A172 (cell line): ENCODE measurements at places on chromosomes 7 and 10. TPM values are rescaled to one million over a fixed set of nuclear protein-coding genes. Genes with fewer than 3 reads are reported as not detected.
A peak's percentile ranks its signal among the peaks of the same experiment; 100 is the strongest.

DNA sequence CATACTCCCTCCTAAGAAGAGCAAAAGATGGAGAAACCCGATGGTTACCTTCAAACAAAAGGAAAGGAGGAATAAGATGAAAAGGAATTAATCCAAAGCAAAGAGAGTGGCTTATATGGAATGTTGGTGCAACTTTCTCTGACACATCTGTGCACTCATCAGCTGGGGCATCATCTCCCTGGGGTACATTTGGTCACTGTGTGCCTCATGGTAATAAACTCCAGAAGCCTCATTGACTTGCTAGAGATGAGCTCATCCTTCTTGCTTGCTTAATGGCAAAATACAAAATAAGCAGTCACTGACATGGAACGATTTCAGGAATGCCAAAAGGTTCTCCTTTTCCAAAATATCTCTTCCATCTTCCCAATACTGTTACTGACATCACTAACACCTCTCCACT, 22.5 kb downstream of the CAV1 start:
- no peak for DNase-seq

DNA sequence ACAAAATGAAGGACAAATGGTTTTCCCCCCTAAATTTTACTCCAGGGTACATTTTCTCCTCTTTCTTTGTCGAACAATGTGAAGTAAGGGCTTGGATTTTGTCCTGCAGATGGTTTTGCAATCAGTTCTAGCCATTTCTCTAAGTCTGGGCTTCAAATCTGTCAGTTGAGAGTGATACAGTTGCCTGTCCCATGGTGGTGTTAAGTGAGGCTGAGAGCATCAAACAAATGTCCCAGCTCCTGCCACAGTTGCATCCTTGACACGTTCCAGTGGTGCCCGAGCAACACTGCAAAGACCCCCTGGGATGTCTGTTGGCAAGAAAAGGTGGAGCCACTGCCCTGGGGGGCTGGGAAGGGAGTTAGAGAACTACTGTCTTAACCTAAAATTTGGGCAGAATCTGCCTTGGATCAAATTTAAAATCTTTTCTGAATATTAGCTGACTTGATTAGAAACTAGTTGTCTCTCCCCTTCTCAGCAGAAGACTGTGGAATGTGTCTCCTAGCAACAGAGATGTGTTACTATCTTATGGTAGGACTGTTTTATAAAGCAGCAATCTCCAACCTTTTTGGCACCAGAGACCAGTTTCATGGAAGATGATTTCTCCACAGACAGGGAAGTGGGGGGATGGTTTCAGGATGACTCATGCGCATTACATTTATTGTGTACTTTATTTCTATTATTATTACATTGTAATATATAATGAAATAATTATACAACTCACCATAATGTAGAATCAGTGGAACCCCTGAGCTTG, 102.0 kb upstream of the STEAP1B start:
- no peak for DNase-seq

DNA sequence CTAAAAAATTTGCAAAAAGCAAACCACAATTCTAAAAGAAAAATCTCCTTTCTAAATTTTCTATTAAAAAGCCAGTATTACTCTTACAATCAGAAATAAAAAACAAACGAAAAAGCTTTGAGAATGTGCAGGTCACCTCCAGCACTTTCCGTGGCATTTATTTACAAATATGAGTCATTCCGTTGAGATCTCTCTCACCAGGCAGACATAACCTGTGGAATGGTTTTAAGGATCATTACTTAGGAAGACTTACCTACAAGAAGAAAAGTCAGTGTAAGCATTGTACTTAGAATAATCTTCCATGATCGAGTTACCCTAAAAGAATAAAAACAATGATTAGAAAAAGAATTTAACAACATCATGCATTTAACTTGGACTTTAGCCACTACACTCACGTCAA, 3.3 kb downstream of the SUN3 start:
- no peak for DNase-seq

- no peak for DNase-seq
These were observed 46.6 kb downstream of the ITGB1 start for GRCh38 chr10:32911285-32912016.

- no peak for DNase-seq
These were observed 61.0 kb downstream of the MET start for GRCh38 chr7:116732788-116733694.

DNA sequence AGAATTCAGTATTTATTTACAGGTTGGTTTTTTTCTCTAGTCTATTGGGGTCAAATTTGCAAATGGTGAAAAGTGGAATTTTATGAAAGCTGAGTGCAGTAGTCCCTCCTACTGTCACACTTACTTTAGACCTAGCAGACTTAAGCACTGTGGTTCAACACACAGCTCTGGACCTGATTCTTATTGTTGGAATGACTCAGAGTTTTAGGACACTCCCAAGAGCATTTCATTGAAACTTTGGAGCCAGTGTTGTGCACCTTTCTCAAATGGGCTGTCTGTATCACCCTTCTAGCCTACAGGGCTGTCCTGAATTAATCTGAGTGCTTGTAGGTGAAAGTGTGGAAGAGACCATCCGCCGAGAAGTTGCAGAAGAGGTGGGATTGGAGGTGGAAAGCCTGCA, 16.1 kb downstream of the NUDT13 start:
- no peak for DNase-seq

GRCh38 chr7:90225181-90225580, 13.6 kb downstream of the STEAP2 start:
- DNase-seq, result no peak

- DNase-seq, result peak; percentile 59
These were observed 85.3 kb upstream of the CCDC6 start for GRCh38 chr10:59991661-59992060.

GRCh38 chr10:77045085-77045484, 592.5 kb downstream of the KCNMA1 start:
- DNase-seq, result no peak

GRCh38 chr7:18208921-18209320, 181.3 kb upstream of the PRPS1L1 start:
- DNase-seq, result no peak

- DNase-seq, result no peak
These were observed 105.3 kb downstream of the OAT start for GRCh38 chr10:124313374-124313773.

GRCh38 chr7:29194594-29195427, at the start of gene CHN2:
Gene CHN2 (plus strand): TSS chr7:29194775.
- DNase-seq, result peak; percentile 25

DNA sequence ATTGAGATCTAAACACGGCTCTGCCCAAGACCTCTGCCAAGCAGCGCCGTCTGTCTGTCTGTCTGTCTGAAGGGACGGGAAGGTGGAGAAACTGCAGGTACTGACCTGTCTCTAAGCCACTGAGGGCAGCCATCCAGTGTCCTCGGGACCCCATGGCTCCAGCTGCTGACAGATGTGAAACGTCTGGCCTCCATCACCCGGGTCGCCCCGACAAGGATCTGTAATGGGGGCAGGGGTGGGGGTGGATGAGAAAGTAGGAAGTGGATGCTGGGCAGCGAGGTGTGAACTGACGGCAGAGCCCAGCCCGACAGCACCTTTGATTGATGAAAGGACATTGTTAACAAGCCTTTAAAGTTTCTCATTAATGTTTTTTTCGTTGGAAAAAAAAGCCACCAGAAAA, 193.1 kb downstream of the EBF3 start:
- no peak for DNase-seq

DNA sequence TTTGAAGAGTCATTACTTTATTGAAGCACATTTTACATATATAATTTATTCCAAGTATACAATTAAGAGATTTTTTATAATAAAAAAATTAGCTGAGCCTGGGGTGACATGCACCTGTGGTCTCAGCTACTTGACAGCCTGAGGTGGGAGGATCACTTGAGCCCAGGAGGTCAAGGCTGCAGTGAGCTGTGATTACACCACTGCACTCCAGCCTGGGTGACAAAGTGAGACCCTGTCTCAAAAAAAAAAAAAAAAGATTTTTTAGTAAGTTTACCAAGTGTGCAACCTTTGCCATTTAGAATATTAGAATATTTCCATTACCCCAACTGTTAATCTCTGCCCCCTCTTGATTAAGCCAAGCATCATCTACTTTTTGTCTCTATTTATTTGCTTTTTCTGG, 196.0 kb downstream of the CCSER2 start:
- DNase-seq, result no peak

GRCh38 chr7:134476044-134476443, 17.1 kb upstream of the AKR1B1 start:
- DNase-seq, result no peak

- peak; percentile 97 for DNase-seq
These were observed 66.6 kb downstream of the CUBN start for GRCh38 chr10:17062955-17063484.

DNA sequence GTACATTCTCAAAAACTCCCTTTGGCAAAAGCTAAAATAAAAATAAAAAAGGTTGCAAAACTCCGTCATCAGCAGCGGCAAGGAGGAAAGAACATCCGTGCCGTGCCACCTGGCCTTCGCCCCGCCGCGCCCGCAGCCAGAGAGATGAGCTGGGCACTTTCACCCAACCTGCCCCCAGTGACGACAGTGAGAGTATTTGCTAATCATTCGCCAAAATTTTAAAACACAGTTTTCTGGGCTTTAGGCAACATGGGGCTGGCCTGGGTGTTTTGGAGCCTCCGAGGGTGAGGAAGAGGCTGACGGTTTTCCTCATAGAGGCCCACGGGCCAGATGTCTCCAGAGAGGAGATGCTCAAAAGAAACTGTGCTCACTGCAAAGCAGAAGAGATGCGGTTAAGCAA, 128.2 kb downstream of the PRKAG2 start:
- no peak for DNase-seq

DNA sequence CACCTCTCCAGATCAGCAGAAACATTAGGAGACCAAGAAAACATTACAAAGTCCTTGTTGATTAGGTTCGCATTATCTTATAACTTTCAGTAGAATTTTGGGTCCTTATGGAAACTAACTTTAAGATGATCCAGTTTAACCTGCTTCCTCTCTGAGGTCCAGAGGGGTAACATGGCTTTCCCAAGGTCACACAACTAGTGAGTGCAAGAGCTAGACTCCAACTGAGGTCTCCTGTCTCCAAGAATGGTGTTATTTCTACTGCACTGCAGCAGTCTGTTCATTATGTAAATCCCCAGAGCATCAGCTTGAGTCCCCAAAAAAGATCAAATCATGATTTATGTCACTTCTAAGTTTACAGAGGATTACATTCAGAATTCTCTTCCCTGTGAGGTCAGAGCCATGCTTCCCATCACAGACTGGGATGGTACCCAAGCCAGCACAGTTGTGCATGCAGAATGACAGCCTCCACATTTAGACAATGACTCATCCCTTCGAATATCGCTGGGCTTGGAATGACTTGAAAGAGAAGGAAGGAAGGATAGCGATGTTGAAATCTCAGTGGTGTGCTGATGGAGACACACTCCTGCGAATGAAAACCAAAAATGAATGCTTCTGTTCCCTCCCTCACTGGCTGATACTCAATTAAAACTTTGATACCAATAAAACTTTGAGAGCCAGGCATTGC, 163.1 kb upstream of the PLXNA4 start:
- DNase-seq, result peak; percentile 88

DNA sequence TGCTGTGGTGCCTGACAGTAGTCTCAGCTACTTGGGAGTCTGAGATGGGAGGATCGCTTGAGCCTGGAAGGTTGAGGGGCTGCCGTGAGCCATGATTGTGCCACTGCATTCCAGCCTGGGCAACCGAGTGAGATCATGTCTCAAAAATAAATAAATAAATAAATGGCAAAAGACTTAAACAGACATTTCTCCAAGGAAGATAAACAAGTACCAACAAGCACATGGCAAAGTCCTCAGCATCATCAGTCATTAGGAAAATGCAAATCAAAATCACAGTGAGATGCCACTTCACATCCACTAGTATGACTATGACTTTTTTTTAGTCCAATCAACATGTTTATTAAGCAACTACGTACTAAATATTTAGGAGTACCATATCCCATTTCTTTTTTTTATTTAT, 21.3 kb upstream of the KPNA7 start:
- DNase-seq, result no peak

- DNase-seq, result no peak
These were observed 1131.4 kb downstream of the XPNPEP1 start for GRCh38 chr10:108791794-108792474.

GRCh38 chr10:100793055-100793454, 47.7 kb downstream of the PAX2 start:
- no peak for DNase-seq

CARD11 gene
- 16.9 and 23.0 TPM in 2 replicates for total RNA-seq

RELN gene
- total RNA-seq, result 0.02 TPM in 1 of 2 replicates, not detected in the other

CTAGE15 gene
- 0.36 TPM in 1 of 2 replicates, not detected in the other for total RNA-seq

ZNF107 gene
- total RNA-seq, result 7.1 and 8.7 TPM in 2 replicates

TMEM236 gene
- 0.05 and 0.12 TPM in 2 replicates for total RNA-seq

MLXIPL gene
- total RNA-seq, result not detected in 2 replicates
